ENCODE measurements at places on chromosomes 2 and 18.

GRCh38 chr18:9740071-9740470 is 32.0 kb downstream of the RAB31 start:
- no peak for DNase-seq

GRCh38 chr2:190119257-190119656 is 56.7 kb upstream of the MSTN start:
- DNase-seq, result no peak

GRCh38 chr2:208127090-208127489 is 2.5 kb downstream of the CRYGC start:
- DNase-seq, result no peak

- DNase-seq, result no peak
Observed at GRCh38 chr2:118843483-118844132, 3.8 kb downstream of the EN1 start.

All from activated T-helper 1 cell treated with anti-CD3 and anti-CD28 coated beads, Interleukin-2, amount 50 U/mL, for 16 hours (primary cell).